ENCODE measurements at places on chromosomes 1 and 21.

DNA sequence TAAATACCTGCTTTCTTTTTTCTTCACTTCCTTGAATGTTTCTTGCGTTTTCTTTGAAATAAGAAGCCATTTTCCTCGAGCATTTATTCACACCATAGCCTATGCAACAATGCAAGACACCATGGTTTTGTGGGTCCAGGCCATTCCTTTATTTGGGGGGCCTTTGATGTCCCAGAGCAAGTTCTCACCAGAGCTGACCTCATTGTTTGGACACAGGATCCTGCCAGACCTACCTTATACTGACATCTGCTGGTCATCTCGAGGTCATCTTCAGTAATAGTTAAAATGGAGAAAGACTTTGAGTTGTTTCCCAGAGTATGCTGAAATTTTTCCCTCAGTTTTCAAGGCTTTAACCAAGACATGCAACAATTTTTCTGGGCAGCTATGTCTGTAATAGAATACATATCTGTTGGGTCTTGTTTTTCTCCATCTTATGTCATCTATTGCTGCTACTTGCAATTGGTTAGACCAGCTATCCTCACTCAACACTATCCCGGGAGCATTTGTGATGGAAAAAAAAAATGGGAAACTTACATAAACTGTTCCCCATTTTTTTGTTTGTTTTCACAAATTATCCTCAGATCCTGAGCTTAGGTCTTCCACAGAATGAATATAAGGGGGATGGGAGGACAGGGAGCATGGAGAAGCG lies 34.0 kb upstream of the BACE2 start:
- DNase-seq, result no peak

GRCh38 chr21:26965907-26966581 lies 844 bp downstream of the ADAMTS5 start:
- DNase-seq, result no peak

DNA sequence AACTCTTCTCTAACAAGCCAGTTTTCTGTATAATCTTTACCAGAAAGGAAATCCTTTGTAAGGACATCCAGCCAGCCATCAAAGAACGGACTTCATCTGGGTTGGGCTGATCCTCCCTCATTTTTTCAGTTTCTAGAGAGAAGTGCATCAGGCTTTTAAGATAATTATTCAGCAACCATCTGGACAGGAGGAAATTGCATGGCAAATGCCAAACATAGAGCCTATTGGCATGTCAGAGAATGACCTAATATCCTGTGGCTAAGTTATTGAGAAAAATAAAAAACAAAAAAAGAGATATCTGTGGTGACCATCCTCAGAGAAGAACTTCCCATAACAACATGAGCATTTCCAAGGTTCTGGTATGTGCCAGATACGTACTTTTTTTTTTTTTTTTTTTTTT lies 74.9 kb upstream of the BEND5 start:
- no peak for DNase-seq

GRCh38 chr1:232968965-232969364 lies 18.6 kb downstream of the NTPCR start:
- no peak for DNase-seq

DNA sequence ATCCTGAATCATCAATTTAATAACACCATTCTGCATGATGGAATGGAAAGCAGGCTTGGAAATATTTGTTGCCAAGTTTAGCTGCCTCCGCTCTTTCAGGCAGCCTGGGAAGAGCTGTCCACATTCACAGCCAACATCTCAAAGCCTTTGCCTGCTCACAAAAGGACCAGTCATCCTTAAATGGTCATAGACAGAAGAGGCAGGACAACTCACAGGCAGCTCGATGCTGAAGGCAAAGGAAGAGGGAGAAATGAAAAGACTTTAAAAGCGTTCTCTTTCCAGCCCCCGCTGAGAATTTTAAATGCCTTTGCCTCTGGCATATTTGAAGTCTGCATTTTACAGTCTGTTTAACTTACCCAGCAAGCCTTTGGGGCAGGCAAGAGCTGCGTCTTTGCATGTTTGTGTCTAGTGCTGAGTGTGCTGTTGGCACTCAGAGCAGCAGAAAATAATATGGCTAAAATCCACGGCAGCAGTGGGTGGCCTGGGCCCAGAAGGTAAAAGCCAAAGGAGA lies 68.9 kb downstream of the NMNAT2 start:
- no peak for DNase-seq

- no peak for DNase-seq
Measured at GRCh38 chr1:30397576-30397975, 325.8 kb downstream of the MATN1 start.

DNA sequence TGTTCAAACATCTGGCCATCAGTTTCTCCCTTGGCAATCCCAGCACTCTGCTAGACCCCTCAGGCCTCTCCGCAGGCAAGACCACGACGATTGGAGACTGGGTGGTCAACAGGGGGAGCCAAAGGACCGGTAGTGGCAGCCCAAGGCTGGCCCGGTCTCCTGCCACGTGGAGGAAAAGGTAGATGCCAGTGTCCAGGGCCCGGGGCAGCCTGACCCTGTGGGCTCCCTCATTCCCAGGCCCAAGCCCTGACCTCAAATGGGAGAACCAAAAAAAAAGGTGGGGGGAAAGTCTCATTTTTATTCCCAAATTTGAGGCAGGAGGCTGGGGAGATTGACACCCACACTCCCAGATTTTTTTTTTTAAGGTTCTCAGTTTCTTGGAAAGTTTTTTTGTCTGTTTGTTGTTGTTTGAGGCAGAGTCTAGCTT lies 24.8 kb downstream of the S100A6 start:
- DNase-seq, result peak; percentile 56

GRCh38 chr1:232987046-232987773 lies 36.8 kb downstream of the NTPCR start:
- no peak for DNase-seq

GRCh38 chr1:11169202-11169601 lies 20.0 kb upstream of the ANGPTL7 start:
- no peak for DNase-seq

GRCh38 chr21:34311561-34312330 lies 52.1 kb upstream of the KCNE2 start:
- DNase-seq, result no peak

DNA sequence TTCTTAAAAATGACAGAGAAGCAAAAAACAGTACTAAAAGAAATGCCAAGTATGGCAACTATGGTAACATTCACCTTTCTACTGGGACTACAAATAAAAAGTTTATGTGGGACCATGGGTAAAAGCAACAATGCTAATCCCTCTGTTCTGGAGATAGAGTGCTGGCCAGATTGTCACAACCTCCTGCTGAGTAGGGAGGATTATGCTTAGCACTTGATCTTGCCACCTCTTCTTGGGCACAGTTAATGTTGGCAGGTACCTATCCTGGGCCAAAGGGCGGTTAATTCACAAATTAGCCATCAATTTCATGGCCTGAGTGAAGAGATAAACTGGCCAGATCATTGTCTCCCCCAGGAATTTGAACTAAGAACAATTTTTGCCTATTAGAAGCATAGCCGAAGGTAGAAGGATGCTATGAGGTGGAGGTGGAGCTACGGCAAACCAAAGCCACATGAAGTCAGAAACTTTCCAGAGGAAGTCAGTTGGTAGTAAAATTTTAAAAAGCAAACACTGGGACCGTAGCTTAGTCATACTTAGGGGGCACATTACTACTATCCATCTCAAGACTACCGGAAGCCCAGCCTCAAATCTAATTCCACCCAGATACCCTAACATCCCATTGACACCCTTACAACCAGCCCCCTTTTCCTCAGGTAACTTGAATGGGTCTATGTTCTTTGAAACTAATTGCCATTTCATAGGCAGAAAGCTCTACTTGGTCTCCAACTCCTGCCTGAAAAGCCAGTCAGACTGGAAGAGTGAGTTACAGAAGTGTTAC lies 2.7 kb downstream of the SCYL3 start:
- no peak for DNase-seq

DNA sequence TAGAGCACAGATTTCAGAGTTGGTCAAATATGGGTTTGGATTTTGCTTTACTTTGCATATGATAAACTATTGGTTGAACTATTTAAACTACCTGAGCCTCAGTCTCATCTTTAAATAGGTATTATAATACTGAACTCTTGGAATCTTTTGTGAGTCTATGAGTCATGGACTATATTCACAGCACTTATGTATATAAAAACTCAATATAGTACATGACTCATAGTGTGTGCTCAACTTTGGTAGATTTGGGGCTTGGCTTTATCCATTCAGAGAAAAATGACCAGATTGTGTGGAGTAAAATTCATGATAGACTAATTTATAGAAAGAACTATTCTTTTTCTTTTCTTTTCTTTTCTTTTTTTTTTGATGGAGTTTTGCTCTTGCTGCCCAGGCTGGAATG lies 28.7 kb downstream of the FCRL3 start:
- no peak for DNase-seq

GRCh38 chr1:7839526-7839925 lies 13.3 kb downstream of the UTS2 start:
- DNase-seq, result no peak

DNA sequence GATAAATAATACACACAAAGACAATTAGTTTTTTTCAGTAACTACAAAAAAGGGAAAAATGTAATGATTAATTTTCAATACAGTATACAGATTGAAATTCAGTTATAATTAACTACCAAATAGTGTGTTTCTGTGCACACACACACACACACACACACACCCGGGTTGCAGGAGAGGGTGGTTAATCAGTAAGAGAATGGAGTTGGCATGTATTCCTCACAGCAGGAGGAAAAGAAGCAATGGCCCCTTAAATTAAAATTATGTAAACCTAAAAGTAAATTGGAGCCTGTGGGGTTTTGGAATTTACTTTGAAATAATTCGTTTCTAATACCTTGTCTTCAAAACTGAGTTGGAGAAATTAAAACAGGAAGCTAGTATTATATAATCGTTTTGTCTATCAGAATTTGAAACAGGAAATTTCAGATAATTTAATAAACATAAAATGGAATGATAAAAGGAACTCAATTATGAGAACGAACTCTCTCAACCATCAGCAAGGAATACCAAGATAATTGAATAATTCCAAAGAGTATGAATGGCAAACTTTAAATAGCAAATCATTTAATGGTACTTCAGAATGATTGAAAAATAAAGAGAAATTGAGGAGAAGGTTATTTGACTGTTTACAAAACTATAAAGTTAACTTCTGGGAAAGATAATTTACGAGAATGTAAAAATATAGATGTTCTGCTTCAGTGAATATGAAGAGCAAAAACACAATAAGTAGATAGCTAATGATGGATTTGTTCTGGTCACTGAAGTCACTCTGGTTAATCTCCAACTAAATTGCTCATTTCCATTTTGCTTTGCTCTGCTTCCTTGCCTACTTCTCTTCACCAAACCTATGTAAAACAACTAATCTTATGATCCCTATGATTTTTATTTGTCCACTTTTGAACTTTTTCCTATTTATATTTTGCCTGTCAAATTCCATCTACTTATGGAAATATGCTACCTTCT lies 547.9 kb upstream of the ZP4 start:
- DNase-seq, result no peak

DNA sequence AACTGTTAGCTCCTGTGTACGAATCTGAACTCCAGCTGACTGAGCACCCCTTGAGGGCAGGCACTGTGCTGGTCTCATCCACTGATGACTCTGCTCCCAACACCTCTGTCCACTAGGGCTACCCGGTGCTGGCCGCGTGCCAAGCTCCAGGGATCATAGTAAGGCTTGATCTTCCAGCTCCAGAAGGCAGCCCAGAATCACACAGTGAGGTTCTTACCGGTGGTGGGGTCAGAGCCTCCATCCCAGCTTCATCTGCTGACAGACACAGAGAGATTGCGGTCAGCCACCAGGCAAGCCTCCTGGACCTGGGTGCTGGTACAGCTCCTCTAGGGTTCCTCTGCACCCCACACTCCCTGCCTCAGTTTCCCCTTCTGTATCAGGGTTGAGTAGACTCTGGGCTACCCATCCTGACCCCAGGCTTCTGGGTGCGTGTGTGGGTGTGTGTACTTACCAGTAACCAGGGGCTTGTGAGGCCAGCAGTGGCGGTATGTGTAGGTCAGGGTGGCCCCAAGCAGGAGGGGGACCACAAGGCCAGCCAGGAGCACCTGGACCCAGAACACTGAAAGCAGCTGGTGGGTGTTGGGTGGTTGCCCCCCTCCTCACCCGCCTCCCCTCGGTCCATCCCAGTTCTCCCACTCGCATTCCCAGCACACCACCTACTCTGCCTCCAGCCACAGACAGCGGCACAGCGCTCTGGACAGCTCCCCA lies 3.4 kb downstream of the TNFRSF25 start:
- no peak for DNase-seq

GRCh38 chr1:184387069-184387475 lies 243 bp downstream of the C1orf21 start:
- no peak for DNase-seq

- no peak for DNase-seq
Measured at GRCh38 chr21:23633447-23633940, 1973.8 kb downstream of the MRPL39 start.
